ENCODE measurements at places on chromosomes 5 and 9.
A peak's percentile ranks its signal among the peaks of the same experiment; 100 is the strongest.

GRCh38 chr5:390623-391491, 52.1 kb upstream of the EXOC3 start:
- DNase-seq = no peak

GRCh38 chr5:3835811-3836210, 240.2 kb downstream of the IRX1 start:
- no peak for DNase-seq

- peak; percentile 31 for DNase-seq
Observed at GRCh38 chr9:6907772-6908381, 150.1 kb downstream of the KDM4C start.

DNA sequence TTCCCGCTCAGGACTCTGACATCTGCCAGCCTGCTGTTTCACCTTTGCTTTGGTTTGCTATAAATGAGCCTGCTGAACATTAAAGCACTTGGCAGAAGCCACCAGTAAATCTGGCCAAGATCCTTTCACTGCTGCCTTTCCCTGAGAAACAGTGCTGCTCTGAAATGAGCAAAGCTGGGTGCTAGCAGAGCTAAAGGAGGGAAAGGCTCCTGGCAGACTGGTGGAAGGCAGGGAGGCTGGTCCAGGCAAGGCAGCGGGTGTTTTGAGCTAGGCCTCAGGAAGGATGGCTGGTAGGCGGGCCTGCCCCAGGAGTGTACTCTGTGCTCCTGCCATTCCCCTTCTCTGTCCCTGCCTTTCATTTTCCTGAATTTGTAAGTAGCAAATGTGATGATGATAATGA, 52.5 kb upstream of the PTGS1 start:
- DNase-seq = no peak

DNA sequence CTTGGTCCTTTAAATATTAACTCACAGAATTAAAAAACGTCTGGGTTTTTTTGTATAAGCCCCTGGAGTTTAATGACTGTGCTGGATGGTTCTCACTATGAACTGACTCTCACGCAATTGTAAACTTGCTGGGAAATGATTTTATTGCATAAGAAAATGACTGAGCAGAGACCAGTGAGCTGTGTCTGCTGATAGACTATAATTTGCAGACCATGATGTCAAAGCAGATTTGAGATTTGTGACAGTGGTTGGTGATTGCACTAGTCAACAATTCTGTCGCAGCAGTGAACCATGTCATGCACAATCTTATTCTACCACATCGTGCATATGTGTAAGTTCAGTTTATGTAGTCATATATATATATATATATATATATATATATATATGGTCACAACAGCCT, 85.7 kb upstream of the C9orf72 start:
- DNase-seq = no peak

DNA sequence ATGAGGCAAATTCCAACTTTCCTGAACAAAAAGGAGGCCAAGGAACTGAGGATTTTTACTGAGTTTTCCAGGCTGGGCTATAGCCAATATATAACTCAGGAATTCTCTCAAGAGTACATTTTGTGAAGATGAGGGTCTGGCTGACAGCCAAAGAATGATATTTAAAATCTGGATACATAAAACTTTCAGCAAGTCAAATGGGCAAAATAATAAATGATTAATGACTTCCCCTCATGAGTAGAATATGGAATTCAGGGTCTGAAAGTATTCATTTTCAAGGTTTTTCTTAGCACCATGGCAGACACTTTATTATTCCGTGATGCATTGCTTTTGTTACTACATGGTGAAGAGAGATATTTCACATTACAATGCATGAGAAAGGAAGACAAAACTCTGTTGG, 7.8 kb downstream of the FAM81B start:
- no peak for DNase-seq

DNA sequence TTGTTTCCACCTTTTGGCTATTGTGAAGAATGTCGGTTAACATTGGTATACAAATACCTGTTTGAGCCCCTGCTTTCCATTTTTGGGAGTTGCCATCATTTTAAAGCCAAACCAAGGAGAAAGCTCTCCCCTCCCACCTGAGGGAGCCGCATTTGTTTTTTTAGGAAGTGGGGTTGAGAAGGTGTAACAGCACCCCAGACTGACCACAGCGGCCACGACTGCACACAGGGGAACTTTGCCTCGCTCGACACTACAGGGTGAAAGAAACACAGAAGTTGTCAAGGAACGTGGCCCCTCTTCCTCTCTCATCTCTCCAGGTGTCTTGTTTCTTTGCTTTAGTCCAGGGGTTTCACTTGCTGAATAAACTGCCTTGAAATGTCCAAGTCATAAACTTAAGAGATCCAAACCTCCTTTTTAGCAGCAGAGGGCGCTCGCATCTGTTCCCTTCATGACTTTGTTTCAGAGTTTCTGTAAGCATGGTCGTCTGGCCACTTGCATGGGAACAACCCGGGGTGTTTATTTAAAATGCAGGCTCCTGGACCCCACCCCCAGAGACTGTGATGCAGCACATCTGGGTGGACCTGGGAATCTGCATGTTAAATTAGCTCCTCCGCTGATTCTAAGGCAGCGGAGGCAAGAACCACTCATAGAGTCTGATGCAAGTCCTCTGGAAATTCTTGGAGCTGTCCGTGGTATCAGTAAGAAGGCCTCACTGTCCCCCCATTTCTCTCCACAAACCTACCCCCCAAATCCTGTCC, 2.1 kb upstream of the TTLL11 start:
- peak; percentile 80 for DNase-seq

DNA sequence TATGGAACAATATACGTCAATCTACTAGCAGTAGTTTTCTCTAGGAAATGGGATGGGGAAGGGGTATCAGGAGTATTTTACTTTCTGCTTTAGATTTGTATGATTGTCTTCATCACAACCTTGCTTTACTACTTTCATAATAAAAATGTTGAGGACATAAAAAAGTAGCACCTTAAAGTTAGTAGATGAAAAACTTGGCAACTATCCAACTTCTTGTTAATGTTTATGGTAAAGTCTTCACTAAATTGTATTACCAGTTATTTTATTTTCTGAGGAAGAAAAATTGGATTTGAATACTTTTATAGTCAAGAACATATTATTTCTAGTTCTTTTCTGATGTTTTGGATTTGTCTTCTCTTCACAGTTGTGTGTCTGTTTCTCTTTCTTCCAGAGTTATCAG, 372.1 kb downstream of the ARRDC3 start:
- DNase-seq = no peak

DNA sequence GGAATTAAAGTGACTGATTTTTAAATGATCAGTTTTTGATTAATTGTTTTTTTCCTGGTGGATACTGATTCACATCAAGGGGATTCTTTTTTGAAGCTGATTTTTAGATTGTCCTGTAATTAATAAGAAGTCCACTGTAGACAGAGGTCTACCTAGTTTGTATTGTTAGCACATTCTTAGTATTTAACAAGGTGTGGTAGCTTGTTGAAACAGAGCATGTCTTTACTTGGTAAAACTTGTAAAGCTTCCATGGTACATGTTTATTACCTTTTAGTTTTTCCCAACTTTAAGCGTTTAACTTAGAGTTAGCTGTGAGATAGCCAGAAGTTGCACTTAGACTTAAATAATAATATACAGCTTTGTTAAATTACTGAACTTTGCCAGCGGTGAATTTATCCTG, 1.5 kb downstream of the BTF3 start:
- DNase-seq = no peak

- no peak for DNase-seq
Observed at GRCh38 chr5:158369241-158369640, 510.3 kb upstream of the CLINT1 start.

DNA sequence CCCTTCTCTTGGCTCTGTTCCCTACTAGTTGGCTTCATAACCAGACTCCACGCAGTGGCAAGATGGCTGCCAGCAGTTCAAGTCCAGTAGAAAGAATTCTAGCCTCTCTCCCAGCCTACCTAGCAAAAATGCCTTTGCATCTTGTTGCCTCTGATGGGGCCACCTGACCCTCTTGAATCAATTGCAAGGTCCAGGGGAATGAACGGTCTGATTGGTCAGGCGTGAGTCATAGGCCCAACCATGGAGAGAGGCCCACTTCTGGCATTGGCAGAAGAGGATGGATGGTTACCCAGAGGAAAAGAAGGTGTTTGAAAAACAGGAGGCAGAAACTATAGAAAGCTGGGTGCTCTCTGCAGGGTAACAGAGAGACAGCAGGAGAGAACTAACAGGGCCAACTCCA, 622.6 kb downstream of the CCDC171 start:
- no peak for DNase-seq

DNA sequence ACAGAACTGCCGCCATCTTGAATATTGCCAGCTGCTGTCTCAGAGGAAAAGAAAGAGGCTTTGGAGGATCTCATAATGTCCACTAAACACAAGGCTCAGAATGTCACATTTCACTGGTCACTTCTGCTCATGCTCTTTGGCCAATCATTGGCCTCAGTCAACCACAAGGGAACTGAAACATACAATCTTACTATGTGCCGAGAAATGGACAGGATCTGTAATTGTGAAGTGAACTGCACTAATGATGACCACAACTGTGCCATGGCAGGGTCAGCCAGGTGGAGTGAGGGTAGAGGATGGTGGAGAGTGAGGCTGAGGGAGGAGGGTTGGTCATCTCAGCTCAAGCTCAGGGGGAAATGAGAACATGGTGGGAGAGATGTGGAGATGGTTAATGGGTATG, 32.8 kb downstream of the GDNF start:
- DNase-seq = no peak

DNA sequence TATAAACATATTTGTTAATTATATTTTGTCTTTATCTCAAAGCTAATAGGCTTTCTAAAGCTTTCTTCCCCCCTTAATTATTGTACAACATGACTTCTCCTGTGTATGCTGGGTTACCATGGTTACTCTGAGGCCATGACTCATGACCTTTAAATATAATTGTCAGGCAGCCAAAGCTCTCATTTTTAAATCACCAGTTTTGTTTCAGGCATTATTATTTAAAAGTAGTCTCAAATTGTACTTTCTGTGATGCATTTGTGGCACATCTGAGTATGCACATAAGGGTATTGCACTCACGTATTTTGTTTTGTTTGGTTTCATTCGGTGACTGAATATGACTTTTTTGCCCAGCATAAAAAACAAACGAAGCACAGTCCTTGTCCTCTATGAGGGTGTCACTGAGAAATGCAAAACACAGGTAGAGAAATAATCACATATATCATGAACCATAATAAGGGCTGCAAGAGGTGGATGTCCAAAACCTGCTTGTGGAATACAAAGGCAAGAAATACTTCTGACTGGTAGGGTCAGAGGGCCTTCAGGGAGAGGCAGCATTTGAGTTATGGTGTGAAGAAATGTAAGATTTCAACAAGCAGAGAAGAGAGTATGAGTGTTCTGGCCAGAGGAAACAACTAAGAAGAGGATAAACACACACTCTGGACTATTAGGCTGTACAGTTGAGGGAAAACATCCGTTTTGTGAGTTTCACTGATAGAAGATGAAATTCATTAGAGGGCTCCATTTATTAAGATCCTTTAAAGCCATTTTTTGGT, 2.1 kb downstream of the CCDC192 start:
- peak; percentile 3 for DNase-seq

GRCh38 chr9:109852556-109852955, 72.6 kb downstream of the PALM2AKAP2 start:
- no peak for DNase-seq

DNA sequence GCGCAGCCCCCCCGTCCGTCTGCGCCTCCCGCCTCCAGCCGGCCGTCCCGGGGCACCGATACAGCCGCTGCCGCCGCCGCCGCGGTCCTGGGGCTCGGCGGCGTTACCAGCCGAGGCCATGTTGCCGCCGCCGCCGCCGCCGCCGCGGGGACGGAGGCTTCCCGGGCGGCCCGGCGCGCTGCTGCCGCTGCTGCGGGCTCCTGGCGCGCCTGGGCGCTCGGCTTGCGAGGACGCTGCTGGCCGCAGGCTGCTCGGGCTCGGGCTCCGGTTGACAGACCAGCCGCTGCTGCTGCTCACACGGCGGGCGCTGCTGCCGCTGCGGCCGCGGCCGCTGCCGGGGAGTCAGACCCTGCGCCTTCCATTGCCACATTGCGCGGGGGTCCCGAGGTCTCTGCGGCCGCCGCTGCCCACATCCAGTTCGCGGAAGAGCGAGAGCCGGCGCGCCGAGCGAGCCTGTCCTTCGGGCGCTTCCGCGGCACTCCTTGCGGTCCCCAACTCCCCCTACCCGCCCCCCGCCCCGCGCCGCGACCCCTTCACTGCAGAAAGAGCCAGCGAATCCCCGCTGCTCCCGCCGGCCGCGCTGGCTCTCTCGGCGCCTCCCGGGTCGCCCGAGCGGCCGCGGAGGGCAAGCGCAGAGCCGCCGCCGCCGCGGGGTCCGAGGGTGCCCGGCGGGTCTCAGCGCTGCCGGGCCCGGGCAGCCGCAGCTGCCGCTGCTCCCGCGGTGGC, 8.4 kb downstream of the PTCH1 start:
- DNase-seq = no peak

GRCh38 chr9:124802426-124802825, 25.5 kb downstream of the OLFML2A start:
- no peak for DNase-seq

DNA sequence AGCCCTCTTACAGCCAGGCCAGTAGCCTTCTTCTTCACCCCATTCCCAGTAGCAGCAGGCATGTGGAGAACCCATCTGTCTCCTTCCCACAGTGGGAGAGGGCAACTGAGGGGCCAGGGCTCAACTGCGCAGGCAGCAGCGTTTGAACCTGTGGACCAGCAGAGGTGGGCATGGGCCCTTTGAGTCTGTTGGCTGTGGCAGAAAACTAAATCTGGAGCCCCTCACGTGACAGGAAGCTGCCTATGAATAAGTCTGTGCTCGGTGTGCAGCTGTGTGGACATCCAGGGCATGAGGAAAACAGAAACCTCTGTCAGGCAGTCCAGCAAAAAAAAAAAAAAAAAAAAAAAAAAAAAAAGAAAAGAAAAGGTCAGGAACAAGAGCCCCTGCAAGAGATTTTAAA, 189.2 kb upstream of the NR3C1 start:
- peak; percentile 18 for DNase-seq

DNA sequence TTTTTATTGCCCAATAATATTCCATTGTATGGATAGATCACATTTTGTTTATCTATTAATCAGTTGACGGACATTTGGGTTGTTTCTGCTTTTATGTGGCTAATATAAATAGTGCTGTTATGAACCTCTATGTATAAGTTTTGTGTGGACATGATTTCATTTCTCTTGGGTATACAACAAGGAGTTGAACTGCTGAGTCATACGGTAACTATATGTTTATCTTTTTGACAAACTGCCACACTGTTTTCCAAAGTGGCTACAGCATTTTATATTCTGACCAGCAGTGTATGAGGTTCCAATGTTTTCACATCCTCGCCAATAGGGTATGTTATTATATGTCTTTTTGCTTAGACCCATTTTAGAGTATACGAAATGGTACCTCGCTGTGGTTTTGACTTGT, 264.3 kb downstream of the RFX3 start:
- DNase-seq = no peak

- DNase-seq = no peak
Observed at GRCh38 chr9:82353631-82354278, 365.2 kb downstream of the SPATA31D1 start.

DNA sequence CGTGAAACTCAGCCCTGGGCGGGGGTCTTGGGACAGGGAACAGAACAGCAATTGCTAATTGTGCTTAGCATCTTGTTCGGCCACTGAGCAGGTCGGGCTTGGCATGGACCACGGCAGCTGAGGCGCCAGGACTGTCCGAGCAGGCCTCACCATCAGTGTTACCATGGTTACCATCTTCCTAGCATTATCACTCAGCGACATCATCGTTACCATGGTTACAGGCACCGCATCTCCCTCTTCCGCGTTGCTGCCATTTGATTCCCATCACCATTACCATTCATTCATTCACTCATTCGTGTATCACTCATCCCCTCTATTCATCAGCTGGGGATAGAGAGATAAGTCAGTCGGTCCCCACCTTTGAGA, 81.0 kb upstream of the ZBTB43 start:
- peak; percentile 45 for DNase-seq

GRCh38 chr9:38126730-38127129, 57.7 kb upstream of the SHB start:
- DNase-seq = no peak

- DNase-seq = no peak
Observed at GRCh38 chr5:3599226-3600105, 3.8 kb downstream of the IRX1 start.

Data from KBM-7 (cell line).